Thoracic aorta (tissue), 2 donors: ENCODE measurements at places on chromosomes 11 and 22.

- no peak for DNase-seq
Measured at GRCh38 chr11:113363996-113364641, 23.5 kb upstream of the ANKK1 start.

DNA sequence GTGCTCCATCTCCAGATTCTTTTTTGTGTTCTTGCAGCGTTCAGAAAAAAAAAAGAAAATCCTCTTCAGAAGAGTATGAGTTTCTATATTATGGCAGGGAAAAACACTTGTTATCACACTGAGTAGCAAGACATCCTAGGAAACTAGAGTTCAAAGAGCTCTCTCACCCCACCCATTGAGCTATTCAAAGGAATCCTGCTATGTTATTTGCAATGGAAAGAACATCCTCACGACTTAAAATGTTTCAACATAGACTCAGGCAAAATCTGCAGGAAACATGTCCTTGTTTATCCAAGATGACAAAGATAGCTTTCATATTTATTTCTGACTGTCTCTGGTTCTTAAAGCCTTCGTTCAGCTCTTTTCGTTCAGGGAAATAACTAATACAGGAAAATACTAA, 331.6 kb upstream of the ANO5 start:
- no peak for DNase-seq

DNA sequence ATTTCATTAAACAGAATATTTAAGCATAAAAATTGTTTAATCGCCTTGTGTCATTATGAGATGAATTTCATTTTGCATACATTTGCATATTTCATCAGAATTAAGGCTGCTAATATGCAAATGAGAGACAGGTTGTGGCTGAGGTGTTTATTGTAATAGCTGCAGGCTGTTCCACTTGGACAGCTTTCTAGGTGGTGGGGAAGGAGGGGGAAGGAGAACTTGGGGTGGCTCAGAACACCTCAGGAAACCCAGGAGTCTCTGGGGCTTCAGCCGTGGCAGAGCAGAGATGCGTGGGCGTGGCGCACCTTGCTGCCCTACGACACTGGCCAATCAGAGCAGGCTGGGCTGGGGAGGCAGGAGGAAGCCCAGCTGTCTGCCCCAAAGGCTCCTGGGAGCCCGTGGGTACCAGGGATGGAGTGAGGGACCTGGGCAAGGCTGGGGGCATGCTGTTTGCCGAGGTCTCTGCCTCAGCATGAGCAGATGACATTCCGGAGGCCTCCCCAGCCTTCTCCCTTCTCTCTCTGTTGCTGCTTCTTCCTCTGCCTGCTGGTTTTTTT, 542.9 kb downstream of the MN1 start:
- no peak for DNase-seq

- no peak for DNase-seq
Measured at GRCh38 chr11:132335311-132335710, 964.9 kb downstream of the NTM start.

GRCh38 chr11:63574856-63575602, 11.8 kb upstream of the PLAAT2 start:
- peak; percentile 6 for DNase-seq

DNA sequence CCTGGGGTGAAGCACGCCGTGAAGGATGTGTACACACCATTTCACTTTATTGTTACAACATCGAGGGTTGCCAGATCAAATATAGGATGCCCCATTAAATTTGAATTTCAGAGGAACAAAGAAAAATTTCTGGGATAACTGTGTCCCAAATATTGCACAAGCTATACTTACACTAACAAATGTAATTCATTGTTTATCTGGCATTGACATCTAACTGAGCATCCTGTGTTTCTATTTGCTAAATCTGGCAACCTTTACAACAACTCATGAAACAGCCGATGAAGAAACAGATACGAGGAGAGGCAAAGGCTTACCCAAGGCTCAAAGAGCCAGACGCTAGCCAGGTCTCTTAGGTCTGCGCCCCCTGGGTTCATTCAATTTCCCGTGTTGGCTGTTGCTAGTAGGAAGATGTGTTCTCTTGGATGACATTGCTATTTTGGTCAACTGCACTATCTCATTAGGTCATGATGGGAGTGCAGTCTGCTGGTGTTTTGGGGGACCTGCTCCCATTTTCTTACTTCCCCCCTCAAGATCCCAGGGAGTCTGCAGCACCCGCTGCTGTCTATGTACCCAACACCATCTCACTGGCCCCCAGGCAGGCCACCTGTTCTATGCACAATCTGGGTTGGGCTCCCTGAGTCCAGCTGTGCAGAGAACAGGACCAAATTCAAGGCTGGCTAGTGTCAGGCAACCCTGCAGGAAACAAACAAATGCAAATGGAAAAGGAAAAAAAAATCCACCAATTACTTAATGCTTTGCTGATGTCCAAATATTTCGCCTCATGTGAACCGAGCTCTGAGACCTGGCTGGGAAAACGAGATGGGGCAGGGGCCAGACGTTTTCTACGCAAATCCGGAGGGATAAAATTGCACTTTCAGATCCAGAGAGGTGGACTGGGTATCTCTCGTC, 560.9 kb downstream of the MIAT start:
- DNase-seq, result no peak
